AG08395 (cell line): ENCODE measurements at places on chromosomes 6 and 20.

DNA sequence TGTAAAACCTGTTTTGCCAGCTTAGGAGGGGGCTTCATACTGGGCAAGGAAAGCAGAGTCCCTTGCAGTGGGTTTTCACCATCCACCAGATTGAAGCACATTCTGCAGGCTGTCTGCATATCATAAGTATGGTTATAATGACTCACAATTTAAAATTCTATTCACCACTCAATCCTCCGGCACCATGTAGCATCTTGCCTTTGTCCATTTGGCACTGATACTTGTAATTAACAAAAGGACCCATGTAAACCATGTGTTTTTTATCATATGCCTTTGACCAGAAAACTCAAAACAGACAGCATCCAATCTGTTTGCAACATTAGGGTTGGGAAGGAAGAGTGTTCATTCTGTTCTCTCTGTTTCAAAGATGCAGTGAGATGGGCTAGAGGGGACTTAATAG lies 3.0 kb downstream of the CD83 start:
- DNase-seq, result no peak

- no peak for DNase-seq
Observed at GRCh38 chr6:15076565-15076964, 169.3 kb upstream of the JARID2 start.

GRCh38 chr20:288956-289692 lies 1.4 kb downstream of the C20orf96 start:
- DNase-seq, result no peak

DNA sequence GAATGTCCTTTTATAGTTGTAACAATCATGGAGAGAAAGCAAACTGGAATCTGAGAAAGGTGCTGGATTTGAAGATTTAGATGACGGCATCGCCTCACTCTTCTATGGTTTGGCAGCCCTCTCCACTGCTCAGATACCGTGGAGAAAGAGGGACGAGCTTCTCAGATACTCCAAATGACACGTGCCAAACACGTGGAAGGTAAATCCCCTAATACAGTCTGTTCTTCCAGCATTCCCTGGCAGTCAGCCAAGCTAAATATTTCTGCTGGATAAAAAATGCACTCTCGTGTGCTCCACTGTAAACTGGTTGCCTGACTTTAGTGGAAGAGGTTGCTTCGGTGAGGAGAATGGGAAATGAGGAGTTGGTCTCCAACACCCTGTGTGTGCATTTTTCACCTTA lies 16.7 kb upstream of the PRDM1 start:
- peak; percentile 41 for DNase-seq

- DNase-seq, result no peak
Observed at GRCh38 chr6:25640891-25641290, 11.1 kb upstream of the SCGN start.

DNA sequence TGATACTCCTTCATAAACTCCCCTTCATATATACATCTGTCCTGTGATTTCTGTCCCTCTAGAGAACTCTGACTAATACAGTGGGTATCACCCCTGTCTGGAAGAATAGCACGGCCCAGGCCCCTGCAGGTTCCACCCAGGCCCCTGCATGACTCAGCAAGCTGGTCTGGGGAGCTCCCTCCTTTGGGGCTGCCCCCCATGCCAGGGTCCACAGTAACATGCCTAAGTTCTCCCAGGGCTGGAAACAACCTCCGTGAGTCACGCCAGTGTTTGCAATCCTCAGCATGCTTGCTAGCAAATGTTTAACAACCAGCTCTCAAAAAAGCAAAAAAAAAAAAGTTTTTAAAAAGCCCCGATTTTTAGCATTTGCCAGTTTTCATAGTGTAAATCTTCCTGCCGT lies 134.3 kb upstream of the CDH4 start:
- peak; percentile 28 for DNase-seq

DNA sequence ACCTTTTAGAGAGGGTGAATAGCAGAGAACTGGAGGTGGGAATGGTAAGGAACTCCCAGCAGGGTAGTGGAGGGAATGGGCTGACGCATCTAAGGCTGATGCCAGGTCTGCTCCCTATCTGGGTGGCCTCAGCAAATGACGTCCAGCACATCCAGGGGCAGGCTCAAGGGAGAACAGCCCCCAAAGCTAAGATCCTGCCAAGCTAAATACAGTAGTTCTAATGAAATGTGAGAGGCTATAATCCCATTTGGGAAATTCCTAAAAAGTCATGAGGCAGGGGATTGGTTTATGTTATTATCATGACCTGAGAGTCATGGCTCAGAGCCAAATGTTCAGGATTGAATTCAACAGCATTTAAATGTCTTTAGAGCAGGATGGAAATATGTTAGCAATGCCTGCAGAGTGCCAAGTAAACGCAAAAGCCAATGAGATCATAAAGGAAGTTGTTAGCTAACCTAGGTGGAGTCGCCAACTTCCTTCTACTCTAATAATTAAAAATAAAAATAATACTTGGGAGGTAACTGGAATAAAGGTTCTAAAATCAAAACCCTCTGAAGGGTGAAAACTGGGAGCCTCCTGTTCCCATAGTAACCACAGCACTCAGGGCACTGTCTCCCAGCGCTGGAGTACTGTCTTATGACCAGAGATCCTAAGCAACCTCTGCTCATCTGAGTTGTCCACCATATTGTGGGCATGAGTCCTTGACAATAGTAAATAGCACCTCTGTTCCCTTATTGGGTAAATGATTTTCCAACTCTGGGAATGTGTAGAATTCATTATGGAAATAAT lies 34.8 kb downstream of the IYD start:
- DNase-seq, result peak; percentile 33

DNA sequence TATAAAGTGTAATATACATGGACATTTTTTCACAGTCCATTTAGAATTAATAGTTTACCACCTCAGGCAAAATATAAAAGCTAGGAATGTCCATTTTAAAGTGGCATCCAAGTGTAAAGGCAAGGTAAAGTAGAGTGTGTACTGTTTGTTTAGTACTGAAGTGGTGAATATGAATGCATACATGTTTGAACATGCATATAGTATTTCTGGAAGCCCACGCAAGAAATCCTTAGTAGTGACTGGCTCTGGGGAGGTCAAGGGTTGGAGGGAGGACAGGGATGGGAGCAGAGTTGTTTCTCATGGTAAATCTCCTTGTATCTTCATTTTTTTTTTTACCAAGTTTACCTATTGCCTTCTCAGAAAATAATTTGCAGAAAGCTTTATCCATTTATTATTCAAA lies 129.2 kb downstream of the UNC5CL start:
- no peak for DNase-seq

DNA sequence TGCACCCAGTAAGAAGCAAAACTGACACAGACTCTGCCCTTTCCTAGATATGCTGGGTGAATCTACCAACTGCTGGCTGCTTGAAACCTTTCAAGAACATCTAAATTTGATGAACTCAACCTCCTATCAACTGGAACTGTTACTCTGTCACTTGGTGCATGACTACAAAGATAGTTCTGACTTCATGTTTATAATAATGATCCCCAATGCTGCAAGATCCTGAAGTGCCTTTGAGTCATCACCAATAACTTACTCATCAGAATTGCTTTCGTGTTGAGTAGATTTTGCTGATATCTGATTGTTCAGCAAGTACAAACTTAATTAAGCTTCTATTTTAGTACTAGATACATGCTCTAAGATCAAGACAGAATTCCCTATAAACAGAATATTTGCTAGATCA lies 100.2 kb upstream of the ARMC2 start:
- no peak for DNase-seq

DNA sequence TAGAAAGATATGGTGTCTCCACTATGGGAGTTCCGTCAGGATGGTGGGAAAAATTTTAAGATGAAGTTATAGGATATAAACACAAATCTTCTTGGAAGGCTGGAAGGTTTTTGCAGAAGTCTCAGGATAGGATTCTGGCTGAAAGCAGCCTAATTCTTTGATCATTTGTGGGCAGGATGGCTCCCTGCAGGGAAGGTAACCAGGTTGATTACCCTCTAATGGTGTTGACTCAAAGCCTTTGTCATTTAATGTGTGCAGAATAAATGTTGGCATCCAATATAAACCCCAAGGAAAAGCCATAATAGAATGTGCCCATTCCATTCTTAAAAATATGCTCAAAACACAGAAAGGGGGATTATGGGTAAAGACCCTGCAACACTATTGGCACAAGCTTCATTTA lies 204.3 kb downstream of the EPM2A start:
- no peak for DNase-seq

GRCh38 chr6:46735720-46736031 lies 501 bp upstream of the PLA2G7 start:
- DNase-seq, result no peak

DNA sequence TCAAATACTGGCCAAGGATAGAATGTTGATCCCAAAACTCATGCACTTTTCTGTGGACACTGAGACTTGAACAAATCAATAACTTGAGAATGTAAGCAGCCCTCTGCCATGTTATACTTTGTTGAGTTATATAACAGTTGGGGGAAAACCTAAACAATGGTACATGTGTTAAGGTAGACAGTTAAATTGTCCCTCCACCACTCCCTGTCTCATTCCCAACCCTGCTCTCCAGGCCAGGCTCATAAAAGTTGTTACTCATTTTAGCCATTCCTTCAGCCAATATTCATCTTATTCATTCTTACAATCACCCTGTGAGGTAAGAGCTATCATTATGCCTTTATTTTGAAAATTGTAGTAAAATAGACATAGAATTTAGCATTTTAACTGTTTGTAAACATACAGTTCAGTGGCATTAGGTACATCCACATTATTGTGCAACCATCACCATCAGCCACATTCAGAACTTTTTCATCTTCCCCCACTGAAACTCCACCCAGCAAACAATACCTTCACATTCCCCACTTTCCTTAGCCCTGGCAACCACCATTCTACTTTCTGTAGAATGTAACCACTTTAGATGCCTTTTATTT lies 38.2 kb upstream of the IER3 start:
- DNase-seq, result peak; percentile 60

DNA sequence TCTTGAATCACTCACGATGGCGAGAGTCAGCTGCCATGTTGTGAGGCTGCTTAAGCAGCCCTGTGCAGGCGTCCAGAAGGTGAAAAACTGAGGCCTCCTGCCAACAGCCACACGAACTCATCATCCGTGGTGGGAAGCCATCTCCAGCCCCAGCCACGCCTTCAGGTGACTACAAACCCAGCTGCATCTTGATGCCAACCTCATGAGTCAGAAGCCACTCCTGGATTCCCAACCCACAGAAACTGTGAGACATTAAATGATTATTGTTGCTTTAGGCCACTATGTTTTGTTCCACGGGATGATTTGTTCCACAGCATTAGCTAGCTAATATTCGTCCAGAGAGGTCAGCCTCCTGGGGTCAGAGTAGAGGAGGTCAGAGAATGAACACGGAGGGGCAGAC lies 80.5 kb downstream of the SNX5 start:
- no peak for DNase-seq

- DNase-seq, result no peak
Observed at GRCh38 chr20:1507276-1507675, 16.1 kb upstream of the SIRPB2 start.

DNA sequence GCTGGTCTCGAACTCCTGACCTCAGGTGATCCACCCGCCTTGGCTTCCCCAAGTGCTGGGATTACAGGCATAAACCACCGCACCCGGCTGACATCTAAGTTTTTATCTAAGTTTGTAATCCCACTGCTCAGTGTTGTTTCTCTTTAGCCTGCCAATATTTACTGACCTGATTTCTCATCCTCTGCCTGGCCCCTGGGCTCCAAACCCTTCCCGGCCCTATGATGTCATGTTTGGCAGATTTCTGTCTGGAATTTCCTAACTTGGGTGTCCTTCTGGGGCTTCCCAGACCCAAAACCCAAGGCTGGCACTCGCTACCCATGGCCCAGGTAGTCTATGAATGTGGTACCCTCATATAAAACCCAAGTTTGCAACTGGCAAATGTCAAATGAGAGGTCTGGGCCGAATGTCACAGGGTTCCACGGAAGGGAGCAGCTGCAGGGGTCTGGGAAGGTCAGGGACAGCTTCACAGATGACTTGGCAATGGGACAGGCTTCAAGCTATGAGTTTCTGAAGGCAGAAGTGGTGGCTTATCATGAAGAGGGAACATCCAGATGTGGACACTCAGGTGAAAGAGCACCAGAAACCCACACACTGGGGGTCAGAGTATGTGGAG lies 54.9 kb downstream of the TMEM170B start:
- DNase-seq, result no peak

GRCh38 chr20:50242863-50243609 lies 52.4 kb downstream of the CEBPB start:
- no peak for DNase-seq

- peak; percentile 5 for DNase-seq
Observed at GRCh38 chr6:74551896-74552295, 654.0 kb downstream of the COL12A1 start.

DNA sequence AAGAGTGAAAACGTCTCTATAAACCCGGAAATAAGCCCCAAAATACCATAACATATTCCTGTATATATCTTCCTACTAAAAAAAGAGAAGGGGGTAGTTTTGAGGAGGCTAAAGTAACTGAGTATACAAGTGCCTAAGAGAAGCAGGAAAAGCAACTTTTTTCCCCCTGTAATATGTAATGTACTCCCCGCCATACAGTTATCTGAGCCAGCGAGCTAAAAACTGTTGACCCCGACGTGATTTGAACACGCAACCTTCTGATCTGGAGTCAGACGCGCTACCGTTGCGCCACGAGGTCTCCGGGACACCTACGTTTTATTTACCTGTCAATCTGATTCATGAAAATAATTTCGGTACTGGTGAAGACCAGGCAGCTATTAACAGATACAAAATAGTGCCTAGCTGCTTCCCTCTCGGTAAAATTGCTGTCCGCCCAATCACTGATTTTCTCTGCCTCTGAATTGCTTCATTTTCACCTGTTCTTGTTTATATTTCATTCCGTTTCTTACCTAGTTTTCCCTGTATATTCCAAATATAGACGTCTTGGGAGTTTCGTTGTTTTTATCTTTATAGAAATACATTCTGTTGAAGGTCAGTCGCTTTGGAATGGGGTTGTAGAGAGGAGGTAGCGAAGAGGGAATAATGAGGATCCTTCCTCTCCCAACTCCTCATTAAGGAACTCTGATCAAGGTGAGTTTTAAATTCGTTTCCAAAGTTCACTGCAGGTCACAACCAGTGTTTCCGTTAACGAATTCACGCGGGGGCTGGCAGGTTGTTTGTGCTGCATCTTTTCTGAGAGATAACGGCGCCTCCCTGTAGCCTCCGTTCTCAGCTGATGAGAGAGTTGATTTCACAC lies 33.6 kb upstream of the BTN3A2 start:
- no peak for DNase-seq

GRCh38 chr20:51767867-51768758 lies at the start of gene ATP9A:
Gene ATP9A, minus strand, starts transcription at chr20:51768390. Its CDS starts 21 bp downstream, at chr20:51768369.
- peak; percentile 39 for DNase-seq

DNA sequence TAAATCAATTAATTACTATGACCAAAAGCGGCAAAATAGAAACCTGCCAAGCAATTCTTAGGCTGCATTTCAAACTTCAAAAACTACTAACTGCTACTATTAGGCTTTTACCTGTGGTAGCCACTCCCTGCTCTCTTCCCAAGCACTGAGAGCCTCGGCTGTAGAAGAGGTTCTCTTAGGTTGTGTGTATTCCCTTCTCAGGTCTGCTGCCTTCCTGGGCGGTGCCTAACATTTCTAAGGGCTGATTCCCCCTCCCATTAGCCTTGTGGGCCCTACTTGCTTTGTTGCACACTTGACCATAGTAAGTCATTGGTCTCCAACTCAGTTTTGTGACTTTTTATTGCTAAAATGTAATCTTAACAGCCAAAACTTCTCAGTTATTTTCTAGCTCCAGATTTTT lies 146.1 kb upstream of the C6orf118 start:
- DNase-seq, result no peak
